ENCODE measurements at places on chromosomes 13 and 19.

GRCh38 chr19:31177246-31177645 is 172.0 kb downstream of the TSHZ3 start:
- DNase-seq, result no peak

GRCh38 chr19:5213667-5214066 is 126.9 kb downstream of the PTPRS start:
- DNase-seq, result no peak

DNA sequence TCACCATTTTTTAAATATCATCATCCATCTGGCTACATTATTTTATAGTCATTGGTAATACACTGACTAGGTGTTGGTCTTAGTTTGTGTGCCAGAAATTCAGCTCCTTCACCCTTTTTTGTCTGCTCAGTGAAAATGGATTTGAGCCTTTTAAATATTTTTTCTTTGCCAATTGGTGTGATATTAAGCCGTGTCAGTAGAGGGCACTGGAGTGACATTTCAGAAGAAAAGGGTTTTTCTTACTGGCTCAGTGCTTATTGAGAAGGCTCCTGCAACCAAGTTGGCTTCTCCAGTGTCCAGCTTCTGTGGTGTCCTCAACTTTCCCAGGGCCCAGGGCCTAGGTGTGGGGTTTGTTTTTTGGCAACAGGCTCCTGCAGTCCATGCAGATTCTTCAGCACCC is 546.6 kb downstream of the DACH1 start:
- DNase-seq, result no peak

DNA sequence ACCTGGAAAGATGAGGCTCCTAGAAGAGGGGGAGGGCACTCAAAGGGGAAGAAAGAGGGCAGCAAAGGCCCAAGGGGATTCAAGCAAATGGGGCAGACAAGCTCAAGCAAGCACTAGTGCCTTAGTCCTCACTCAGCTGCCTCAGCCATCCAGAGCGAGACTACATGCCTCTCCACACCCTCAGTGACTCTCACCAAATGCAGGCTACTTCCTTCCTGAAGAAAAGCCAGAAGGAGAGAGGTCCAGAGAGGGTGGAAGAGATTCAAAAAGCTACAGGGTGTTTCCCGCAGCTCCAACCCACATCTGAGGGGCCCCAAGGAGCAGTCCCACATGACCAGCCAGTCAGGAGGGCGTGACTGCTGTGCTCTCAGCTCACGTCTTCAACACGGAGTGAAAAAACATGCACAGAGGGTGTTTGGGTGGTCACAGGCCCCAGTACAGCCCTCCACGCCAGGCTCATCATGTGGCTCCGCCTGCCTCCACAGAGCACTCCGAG is 40.5 kb downstream of the MIPEP start:
- no peak for DNase-seq

DNA sequence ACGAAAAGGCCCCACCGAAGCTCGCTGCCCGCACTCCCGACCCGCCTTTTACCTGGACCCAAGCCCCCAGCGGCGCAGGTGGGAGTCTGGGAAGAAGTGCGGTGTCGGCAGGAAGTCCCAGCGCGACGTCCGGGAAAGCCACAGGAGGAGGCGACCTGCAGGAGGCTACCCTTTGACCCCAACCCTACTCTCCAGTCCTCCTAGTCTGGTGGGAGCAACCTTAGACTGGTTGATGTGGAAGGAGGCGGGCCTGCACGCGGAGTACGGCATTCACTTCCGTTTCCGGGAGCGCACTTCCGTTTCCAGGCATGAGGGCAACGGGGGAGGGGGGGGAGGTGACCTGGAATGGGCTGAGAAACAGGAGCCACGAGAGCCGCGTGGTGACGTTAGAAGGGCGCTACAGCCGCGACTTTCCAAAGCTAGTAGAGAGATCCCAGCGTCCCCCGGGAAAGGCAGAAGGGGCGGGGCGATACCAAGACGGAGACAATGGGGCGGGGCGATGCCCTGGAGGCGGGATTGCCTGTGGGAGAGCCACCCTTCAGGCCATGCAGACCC is 28.5 kb downstream of the ZNF266 start:
- DNase-seq, result peak; percentile 58

- no peak for DNase-seq
Measured at GRCh38 chr19:2170987-2171348, 7.2 kb downstream of the DOT1L start.

DNA sequence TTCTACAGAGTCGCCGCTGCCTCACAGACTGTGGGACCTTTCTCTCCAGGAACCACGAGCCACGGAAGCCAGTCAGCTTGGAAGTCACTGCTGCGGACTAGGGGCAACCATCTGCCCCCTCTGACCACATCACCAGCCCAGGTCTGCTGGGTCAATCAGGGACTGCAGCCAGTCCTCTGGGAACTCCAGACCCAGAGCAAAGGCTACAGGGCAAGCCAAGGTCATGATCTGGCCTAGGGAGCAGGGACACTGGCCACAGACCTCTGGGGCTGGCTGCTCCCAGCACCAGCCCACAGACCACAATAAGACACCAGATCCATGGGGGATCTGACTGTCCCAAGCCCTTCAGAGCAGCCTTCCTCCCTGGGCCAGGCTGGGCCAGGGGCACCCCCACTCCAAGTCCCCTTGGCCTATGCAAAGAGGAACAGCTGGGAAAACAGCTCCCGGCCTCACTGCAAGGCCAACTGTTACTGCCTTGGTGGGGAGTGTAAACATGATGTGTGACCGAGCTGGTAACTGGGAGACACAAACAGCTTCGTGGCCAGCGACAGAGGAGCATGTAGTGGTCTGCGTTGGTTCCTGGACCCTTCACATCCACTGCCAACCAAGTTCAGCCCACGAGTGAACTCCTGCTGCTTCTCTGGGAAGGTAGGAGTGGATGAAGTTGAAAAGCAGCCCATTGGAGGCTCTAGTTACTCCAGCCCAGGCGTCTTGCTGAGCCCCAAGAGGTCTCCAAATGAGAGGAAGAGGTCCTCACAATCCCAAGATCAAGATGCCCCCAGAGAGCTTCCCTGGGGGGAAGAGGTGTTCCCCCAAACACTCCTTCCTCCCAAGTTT is 1.5 kb downstream of the AKT2 start:
- no peak for DNase-seq

GRCh38 chr19:45670670-45671453 is 2.8 kb downstream of the GIPR start:
- DNase-seq, result peak; percentile 70

- no peak for DNase-seq
Measured at GRCh38 chr13:83733293-83733692, 149.0 kb downstream of the SLITRK1 start.

GRCh38 chr19:33469171-33470039 is 52.2 kb downstream of the PEPD start:
- peak; percentile 17 for DNase-seq

DNA sequence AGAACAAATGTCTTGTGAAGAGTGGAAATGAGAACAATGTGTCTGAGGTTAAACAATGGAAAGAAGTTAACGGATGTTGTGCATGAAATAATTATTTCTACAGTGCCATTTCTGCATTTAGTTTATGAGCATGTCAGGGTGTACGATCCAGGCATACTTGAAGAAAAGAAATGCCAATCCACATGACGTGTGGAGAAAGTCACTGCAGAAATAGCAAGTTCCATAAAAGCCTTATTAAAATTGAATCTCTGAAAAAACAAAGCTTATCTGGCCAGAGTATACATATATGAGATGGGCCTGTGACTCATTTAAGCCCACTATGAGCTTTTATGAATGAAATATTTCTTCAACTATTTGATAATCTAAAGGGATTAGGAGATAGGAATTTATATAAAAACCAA is 426.1 kb downstream of the EFNB2 start:
- DNase-seq, result no peak
